ENCODE measurements at places on chromosomes 11 and 22.
A peak's percentile ranks its signal among the peaks of the same experiment; 100 is the strongest.

- DNase-seq, result no peak
Observed at GRCh38 chr11:129528296-129528695, 152.6 kb downstream of the BARX2 start.

- DNase-seq, result no peak
Observed at GRCh38 chr11:105324156-105324555, 184.6 kb upstream of the CARD18 start.

- DNase-seq, result no peak
Observed at GRCh38 chr11:133531971-133532651, at the start of gene OPCML. TSS of gene OPCML (minus strand) at chr11:133532501.

GRCh38 chr11:76872959-76873827 is 12.5 kb downstream of the ACER3 start:
- no peak for DNase-seq

GRCh38 chr22:39598017-39598965 is 27.7 kb downstream of the CACNA1I start:
- peak; percentile 81 for DNase-seq

- no peak for DNase-seq
Observed at GRCh38 chr11:123800036-123800435, 6.1 kb downstream of the OR6M1 start.

- DNase-seq, result no peak
Observed at GRCh38 chr11:71200761-71201160, 51.6 kb downstream of the SHANK2 start.

DNA sequence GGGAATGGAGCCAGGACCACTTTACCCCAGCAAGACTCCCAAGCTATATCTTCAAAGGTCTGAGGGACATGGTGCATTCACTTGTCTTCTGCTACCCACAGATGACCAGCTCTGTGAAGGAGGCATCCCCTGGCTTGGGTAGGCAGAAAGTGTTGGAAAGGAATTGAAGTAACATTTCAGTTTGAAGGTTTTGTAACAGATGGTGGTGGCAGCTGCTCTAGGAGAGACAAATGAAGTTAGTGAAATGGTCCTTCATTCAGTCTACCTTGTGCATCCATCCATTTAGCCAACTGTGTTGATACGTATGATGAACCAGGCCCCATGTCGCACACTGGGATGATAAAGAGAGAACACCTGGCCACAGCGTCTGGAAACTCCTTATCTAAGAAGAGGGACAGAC is 140.5 kb downstream of the COMMD9 start:
- DNase-seq, result no peak

DNA sequence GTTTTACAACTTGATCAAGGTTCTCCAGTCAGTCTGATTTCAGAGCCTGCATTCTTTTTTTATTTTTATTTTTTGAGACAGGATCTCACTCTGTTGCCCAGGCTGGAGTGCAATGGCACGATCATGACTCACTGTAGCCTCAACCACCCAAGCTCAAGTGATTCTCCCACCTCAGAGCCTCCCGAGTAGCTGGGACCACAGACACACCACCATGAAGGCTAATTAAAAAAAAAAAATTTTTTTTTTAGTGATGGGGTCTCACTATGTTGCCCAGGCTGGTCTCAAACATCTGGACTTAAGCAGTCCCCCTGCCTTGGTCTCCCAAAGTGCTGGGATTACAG is 117.2 kb upstream of the NAV2 start:
- DNase-seq, result no peak

GRCh38 chr11:65085446-65085845 is 1.4 kb downstream of the ZFPL1 start:
- no peak for DNase-seq

All from stimulated activated CD4-positive, alpha-beta T cell treated with anti-CD3 and anti-CD28 coated beads, Interleukin-2, amount 100 ng/mL, for 48 hours (primary cell).